ENCODE measurements at places on chromosomes 5 and 9.

GRCh38 chr5:176365351-176366231 lies at the start of gene ARL10:
Gene ARL10, plus strand, starts transcription at chr5:176365487. Its CDS starts 77 bp downstream, at chr5:176365564.
- DNase-seq = no peak

GRCh38 chr5:173727839-173728778 lies 111.7 kb upstream of the BOD1 start:
- no peak for DNase-seq

- DNase-seq = no peak
These were observed 350.8 kb downstream of the DMRT2 start for GRCh38 chr9:1400983-1401382.

DNA sequence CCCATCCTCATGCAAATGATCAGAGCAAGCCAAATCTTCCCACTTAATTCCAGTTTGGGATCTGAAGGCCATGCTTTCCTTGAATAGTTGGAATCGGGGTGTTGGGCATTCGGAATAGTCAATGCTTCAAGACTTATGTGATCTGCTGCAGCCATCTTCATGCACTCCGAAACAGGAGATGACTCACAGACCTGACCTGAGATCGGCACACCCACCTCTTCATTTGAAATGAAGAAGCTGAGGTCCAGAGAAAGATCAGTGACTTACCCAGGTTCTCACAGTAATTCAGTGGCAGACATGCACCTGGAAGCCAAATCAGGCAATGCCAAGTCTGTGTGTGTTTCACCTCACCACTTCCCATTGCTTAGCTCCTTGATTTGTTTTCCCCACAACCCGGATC lies 33.0 kb downstream of the FOXD1 start:
- DNase-seq = no peak

DNA sequence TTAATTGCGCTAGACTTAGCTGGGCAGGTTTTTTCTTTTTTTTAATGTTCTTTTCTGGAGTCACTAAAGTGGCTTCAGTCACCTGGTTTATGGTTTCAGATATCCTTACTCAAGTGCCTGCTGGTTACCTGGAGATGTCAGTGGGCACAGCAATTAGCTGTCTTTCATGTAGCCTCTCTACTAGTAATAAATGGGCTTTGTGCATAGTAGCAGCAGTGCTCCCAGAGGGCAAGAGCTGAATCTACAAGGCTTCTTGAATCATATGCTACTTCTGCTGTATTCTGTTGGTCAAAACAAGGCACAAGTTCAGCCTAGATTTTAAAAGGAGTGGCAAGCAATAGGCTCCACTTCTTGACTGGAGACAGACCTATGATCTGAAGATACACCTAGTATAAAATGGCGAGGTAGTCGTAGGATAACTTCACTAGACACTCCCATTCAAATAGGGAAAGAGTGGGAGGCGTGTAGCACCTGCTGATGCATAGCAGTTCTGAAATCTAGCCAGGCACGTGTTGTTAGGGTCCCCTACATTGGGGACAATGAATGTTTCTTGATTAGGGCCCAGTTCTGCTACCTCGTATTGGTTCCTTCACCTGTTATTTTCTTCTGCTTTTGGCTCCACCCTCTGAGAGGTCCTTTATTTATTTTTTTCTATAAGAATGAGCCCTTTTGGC lies 7.0 kb downstream of the SCAMP1 start:
- DNase-seq = no peak

DNA sequence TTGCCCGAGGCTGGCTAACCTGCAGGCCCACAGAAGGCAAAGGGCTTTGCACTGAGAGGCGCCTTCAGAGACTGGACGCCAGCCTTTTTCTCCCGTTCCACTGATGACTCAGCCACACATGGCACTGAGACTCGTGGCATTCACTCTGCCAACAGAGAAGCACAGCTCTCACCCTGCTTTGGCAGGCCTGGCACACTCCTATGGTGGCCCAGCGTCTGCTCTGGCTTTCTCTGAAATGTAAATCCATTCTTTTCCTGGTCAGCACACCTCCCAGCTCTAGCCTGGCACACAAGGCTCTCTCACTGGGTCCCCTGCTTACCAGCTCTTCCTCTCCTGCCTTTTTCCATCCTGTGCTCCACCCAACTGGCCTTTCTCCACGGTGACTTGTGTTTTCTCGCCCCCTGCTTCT lies 5.9 kb upstream of the MELK start:
- no peak for DNase-seq

DNA sequence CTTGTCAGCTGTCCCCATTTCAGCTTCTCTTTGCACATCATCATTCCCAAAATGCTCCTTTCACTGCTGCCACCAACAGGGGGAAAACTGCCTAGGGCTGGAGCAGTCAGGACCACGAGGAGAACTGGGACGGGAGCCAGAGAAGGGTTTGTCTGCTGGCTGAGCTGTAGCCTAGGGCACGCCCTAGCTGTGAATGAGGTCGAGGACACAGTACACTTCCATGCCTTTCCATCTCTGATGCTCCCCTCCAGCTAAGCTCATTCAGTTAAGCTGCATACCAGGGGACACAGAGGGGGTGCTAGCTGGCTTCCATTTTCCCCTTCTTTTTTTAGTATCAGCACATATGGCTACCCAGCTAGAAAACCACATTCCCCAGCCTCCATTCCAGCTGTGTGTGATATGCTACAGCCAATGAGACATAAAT lies 64.7 kb downstream of the STK10 start:
- DNase-seq = no peak

- no peak for DNase-seq
These were observed 530 bp downstream of the TMEFF1 start for GRCh38 chr9:100473276-100474081.

DNA sequence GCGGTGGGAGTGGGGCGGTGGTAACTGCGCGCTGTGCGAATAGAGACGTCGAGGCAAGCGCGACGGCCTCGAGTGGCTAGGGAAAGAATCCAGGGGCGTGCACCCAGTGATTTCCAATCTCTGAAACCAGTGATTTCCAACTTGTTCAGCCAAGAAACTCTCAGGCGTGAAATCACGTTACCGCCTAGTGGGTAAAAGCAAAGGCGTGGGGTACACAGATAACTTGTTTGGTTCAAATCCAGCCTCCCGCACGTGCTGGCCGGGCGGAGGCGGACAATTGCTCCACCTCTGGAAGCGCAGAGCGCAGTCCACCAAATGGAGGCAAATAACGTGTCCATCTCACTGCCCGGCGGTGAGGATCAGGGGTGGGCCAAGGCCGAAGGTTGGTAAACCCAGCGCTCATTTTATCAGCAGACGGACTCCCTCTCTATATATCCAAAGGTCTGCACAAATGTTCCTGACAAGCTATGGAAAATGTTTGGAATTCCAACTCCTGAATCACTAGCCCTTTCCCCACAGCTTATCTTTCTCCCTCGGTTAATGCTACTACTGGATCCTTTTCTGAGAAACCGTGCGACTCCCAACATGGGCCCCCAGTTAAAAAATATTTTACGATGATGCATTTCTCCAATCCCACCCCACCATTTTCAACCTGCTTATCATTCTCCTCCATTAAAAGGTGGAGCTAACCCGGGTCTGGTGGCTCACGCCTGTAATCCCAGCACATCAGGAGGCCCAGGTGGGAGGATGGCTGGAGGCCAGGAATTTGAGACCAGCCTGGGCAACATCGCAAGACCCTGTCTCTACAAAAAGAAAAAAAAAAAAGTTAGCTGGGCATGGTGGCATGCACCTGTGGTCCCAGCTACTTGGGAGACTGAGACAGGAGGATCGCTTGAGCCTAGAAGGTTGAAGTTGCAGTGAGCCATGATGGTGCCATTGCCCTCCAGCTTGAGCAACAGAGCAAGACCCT lies 950 bp upstream of the FNBP1 start:
- no peak for DNase-seq

All from SIG-M5 (cell line).